Smooth muscle cell of trachea (primary cell): ENCODE measurements at places on chromosomes 5 and 9. TPM values are rescaled to one million over a fixed set of nuclear protein-coding genes. Genes with fewer than 3 reads are reported as not detected.

SLC46A2 gene
- total RNA-seq: not detected in 2 replicates

FOXD4 gene
- 0.17 TPM in 1 of 2 replicates, not detected in the other for total RNA-seq

CCL27 gene
- 0.15 and 0.17 TPM in 2 replicates for total RNA-seq

PCDHGA5 gene
- 2.8 and 3.5 TPM in 2 replicates for total RNA-seq

PKD2L2 gene
- total RNA-seq: not detected in 2 replicates

PAM gene
- 364 and 504 TPM in 2 replicates for total RNA-seq

CWC27 gene
- total RNA-seq: 13.2 and 17.9 TPM in 2 replicates

ANGPTL2 gene
- total RNA-seq: 49.6 and 184 TPM in 2 replicates

IFNK gene
- not detected in 2 replicates for total RNA-seq

PCDHB8 gene
- 0.50 TPM in 1 of 2 replicates, not detected in the other for total RNA-seq

DMRTA1 gene
- total RNA-seq: 1.2 and 1.3 TPM in 2 replicates

PTBP3 gene
- 13.6 and 16.3 TPM in 2 replicates for total RNA-seq

CENPH gene
- total RNA-seq: 5.1 and 38.0 TPM in 2 replicates
